ENCODE measurements at places on chromosomes 4 and X. TPM values are rescaled to one million over a fixed set of nuclear protein-coding genes. Genes with fewer than 3 reads are reported as not detected.

MTTP gene
- 0.16 TPM for total RNA-seq

DNA sequence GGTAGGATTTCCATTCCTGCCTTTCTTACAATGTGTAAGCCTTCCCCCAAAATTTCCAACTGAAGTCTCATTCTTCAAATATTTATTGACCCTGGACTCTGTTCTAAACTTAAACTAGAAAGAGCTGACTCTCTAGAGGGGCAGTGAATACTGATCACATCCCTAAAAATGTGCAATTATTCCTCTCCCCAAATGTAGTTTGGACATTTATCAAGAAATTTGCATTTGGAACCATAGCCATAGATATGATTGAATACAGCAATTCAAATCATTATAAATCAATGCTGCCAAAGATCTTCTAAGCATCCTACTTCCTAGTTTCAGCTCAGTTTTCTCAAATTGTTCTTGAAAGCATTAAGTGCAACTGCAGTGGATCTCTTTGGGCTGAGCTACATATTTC lies 525.7 kb downstream of the RAB28 start:
- no peak for DNase-seq
- no peaks in the 10 kb centered on the region for H3K36me3 ChIP-seq

DNA sequence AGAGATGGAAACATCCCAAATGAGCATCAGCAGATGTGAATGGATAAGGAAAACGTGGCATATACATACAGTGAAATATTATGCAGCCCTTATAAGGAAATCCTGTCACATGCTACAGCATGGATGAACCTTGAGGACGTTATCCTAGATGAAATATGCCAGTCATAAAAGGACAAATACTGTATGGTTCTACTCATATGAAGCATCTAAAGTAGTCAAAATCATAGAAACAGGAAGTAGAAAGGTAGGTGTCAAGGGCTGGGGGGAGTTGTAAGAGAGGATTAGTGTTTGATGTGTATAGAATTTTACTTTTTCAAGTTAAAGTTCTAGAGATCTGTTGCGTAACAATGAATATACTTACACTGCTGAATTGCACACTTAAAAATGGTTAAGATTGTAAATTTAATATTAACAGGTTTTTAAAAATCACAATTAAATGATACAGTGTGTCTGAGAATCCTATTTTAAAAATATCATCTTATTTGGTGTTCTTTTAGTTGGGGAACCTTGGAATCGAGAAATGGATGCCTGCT lies 58.5 kb downstream of the KDM6A start:
- peaks cover 52% of the 10 kb centered on the region for H3K4me1 ChIP-seq
- no peak overlapping the region for H3K27ac ChIP-seq
- DNase-seq: no peak
- H3K36me3 ChIP-seq: peaks cover 5% of the 10 kb centered on the region
- H3K4me3 ChIP-seq: no peak overlapping the region

DNA sequence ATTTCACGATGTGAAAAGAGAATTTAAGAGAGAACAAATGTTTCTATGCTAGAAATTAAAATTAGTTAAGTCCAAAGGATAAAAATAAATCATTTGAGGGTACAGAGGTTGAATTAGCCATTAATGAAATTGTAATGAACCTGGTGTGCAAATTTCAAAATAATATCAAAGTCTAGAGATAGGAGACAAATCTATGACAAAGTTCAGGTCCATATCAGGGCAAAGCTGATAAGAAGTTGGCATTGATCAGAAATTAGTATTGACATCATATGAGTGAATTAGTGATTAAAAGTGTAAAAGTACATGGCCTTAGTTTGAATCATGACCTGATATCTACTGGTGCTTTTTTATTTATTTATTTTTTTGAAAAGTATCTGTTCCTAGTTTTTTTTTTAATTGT lies 33.8 kb upstream of the UGT2A3 start:
- no peak for DNase-seq
- H3K36me3 ChIP-seq: no peaks in the 10 kb centered on the region
- no peak overlapping the region for H3K4me3 ChIP-seq
- H3K27ac ChIP-seq: no peak overlapping the region

TLL1 gene
- not detected for total RNA-seq

DNA sequence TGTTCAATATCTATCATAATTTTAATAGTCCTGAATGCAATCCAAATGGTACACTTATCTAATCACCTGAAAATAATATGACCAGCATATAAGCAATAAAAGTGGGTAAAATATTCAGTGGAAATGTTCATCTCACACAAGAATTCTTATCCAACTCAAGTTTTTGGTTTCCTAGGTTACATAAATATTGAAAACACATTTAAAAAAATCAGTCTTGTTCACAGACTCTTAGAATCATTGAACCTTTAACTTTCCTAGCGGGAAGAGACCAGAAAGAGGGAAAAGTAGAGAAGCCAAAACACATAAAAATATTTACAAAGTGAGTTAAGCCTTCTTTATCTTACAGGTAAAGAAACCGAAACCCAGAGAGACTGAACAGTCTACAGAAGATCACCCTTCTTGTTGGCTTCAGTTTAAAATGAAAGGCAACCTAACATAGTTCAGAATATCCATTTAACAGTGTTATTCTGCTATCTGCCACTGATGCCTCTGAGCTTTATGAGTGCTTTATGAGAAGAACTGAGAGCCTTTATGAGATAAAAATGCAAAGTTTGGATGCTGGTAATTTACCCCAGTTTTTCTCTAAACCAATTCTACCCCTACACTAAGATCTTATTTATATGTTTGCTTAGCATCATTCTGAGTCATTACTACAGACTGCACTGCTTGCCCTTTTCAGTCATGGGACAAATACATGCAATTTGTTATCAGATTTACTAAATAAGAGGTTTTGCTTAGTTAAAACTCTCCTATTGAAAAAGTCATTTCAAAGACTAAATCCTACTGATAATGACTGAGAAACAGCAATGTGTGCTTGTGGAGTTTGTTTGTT lies 453.3 kb upstream of the INTU start:
- H3K27ac ChIP-seq: no peak overlapping the region
- no peaks in the 10 kb centered on the region for H3K4me1 ChIP-seq
- no peaks in the 10 kb centered on the region for H3K36me3 ChIP-seq
- no peak for DNase-seq
- H3K4me3 ChIP-seq: no peak overlapping the region

DNA sequence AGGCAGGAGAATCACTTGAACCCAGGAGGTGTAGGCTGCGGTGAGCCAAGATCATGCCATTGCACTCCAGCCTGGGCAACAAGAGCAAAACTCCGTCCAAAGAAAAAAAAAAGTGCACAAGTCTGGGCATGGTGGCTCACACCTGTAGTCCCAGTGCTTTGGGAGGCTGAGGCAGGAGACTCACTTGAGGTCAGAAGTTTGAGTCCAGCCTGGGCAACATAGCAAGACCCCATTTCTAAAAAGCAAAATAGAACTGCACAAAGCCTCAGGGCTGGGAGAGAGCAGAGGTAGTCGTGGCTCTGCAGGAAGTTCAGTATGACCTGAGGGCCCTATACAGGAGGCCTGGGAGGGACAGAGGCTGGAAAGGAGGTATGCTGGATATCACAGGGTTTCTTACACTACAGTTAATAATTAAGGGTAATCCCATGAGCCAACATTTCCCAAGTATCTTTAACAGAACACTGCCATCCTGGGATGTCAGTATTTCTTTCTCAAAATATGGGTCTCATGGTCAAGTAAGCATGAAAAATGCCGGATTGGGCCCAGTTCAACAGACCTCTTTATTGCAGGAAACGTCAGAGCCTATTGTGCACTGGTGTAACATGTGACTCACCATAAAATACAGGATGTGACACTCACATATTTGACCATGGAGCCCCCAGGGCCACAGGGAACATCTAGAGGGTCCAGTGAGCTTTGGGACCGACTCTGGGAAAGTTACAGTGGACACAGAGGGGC lies 37.8 kb downstream of the ACSL1 start:
- peaks cover 23% of the 10 kb centered on the region for H3K4me1 ChIP-seq
- H3K27me3 ChIP-seq: no peaks in the 10 kb centered on the region
- no peak for DNase-seq
- no peak overlapping the region for H3K27ac ChIP-seq
- no peak overlapping the region for H3K4me3 ChIP-seq
- H3K36me3 ChIP-seq: peaks cover 15% of the 10 kb centered on the region

GRCh38 chr4:88765729-88766128 lies 68.1 kb upstream of the NAP1L5 start:
- H3K4me1 ChIP-seq: no peaks in the 10 kb centered on the region
- no peak for DNase-seq
- no peaks in the 10 kb centered on the region for H3K36me3 ChIP-seq
- no peak overlapping the region for H3K27ac ChIP-seq
- no peaks in the 10 kb centered on the region for H3K27me3 ChIP-seq

- no peak overlapping the region for H3K4me3 ChIP-seq
- H3K4me1 ChIP-seq: peaks cover 6% of the 10 kb centered on the region
- no peaks in the 10 kb centered on the region for H3K27me3 ChIP-seq
- no peak overlapping the region for H3K27ac ChIP-seq
- H3K36me3 ChIP-seq: no peaks in the 10 kb centered on the region
Measured at GRCh38 chrX:38859602-38860001, 58.3 kb downstream of the MID1IP1 start.

DNA sequence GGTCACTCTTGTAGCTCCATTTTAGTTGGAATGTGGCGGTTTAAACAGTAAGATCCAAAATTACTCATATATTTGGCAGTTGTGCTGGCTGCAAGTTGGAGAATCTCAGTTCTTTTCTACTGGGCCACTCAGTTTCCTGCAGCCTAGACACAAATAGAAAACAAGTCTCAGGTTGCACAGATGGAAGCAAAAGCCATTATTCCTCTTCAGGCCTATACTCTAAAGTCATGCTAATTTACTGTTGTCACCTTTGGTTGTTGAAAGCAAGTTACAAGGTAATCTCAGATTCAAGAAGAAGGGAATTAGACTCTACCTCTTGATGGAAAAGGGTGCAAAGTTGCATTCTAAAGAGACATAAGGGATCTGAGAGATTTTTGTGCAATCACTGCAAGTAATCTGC lies 345.4 kb downstream of the ADAM29 start:
- H3K27me3 ChIP-seq: no peaks in the 10 kb centered on the region
- no peaks in the 10 kb centered on the region for H3K36me3 ChIP-seq
- no peaks in the 10 kb centered on the region for H3K4me1 ChIP-seq
- no peak overlapping the region for H3K27ac ChIP-seq
- no peak for DNase-seq

DNA sequence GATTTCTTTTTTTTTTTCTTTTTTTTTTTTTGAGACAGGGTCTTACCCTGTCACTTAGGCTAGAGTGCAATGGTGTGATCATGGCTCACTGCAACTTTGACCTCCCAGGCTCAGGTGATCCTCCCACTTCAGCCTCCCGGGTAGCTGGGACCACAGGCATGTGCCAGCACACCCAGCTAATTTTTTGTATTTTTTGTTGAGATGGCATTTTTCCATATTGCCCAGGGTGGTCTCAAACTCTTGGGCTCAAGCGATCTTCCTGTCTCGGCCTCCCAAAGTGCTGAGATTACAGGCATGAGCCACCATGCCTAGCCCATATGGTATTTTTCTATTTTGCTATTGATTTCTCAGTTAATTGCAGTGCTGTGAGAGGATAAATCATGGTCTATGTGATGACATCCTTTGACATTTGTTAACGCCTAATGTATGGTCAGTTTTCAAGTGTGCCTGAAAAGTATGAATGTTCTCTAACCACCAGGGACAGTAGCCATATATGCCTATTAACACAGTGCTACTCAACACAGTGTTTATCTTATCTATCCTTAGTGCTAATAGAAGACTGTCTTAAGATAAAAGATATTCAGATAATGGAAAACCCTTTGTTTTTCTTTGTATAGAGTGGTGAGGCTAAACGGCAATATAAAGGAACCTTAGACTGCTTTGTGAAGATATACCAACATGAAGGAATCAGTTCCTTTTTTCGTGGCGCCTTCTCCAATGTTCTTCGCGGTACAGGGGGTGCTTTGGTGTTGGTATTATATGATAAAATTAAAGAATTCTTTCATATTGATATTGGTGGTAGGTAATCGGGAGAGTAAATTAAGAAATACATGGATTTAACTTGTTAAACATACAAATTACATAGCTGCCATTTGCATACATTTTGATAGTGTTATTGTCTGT lies 9.1 kb upstream of the HSPA4L start:
- H3K27ac ChIP-seq: no peak overlapping the region
- no peaks in the 10 kb centered on the region for H3K36me3 ChIP-seq
- no peak overlapping the region for H3K4me3 ChIP-seq
- no peak for DNase-seq

- peaks cover 3% of the 10 kb centered on the region for H3K36me3 ChIP-seq
- no peak for DNase-seq
- no peaks in the 10 kb centered on the region for H3K27me3 ChIP-seq
Measured at GRCh38 chrX:9522378-9523155, 57.7 kb downstream of the TBL1X start.

DNA sequence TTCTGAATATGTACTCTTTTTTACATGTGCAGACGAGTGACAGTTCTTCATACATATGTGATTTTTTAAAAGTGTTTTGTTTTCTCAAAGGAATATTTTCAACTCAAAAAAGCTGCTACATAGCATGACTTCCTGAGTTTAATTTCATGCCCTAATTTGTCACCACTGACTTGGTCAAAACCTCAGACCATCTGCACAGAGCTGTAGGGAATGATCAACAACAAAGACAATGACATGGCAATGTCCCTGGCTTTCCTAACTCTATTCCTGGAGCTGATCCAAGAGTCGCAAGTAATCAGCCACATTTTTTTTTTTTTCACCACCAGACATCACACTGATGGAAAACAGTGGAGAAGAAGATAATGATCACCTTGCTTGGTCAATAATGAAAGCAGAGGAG lies 97.7 kb downstream of the TMA16 start:
- H3K27ac ChIP-seq: no peak overlapping the region
- H3K36me3 ChIP-seq: no peaks in the 10 kb centered on the region
- no peak overlapping the region for H3K4me3 ChIP-seq
- no peak for DNase-seq

GRCh38 chr4:159178979-159179969 lies 76.4 kb downstream of the RAPGEF2 start:
- no peaks in the 10 kb centered on the region for H3K27me3 ChIP-seq
- H3K4me3 ChIP-seq: no peak overlapping the region
- H3K36me3 ChIP-seq: peaks cover 2% of the 10 kb centered on the region
- H3K4me1 ChIP-seq: peaks cover 42% of the 10 kb centered on the region
- no peak overlapping the region for H3K27ac ChIP-seq

GRCh38 chr4:88526221-88526815 lies 2.7 kb upstream of the PYURF start:
- H3K4me1 ChIP-seq: peaks cover 39% of the 10 kb centered on the region
- DNase-seq: peak; percentile 19
- H3K27me3 ChIP-seq: no peaks in the 10 kb centered on the region
- no peak overlapping the region for H3K27ac ChIP-seq

ATP1B4 gene
- total RNA-seq: not detected

DNA sequence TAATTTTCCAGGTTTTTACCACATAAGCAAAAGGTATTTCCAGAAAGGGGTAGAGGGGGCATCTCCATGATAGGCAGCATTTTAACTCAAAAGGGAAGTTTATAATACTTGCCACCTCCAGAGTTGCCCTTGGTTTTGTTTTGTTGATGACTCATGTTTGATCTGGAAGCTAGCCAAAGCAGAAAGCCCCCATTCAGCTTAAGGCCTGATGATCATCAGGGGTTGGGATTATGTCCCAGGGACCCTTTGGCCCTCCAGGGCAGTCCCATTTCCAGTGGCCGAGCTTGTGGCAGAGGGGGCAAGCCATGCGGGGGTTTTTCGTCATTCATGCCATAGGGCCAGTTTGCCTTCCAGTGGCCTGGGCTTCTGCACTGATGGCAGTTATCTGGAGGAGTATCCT lies 143.0 kb upstream of the PLAC1 start:
- no peak for DNase-seq
- peaks cover 25% of the 10 kb centered on the region for H3K4me1 ChIP-seq
- H3K27me3 ChIP-seq: no peaks in the 10 kb centered on the region
- H3K4me3 ChIP-seq: no peak overlapping the region
- H3K27ac ChIP-seq: no peak overlapping the region

All from activated CD4-positive, alpha-beta T cell treated with anti-CD3 and anti-CD28 coated beads for 36 hours (primary cell).